Stimulated activated CD4-positive, alpha-beta T cell treated with anti-CD3 and anti-CD28 coated beads, Interleukin-2, amount 100 ng/mL, for 24 hours (primary cell): ENCODE measurements at places on chromosomes 11 and 22.

- DNase-seq = no peak
These were observed 26.7 kb downstream of the IGLL1 start for GRCh38 chr22:23553438-23553837.

- peak; percentile 45 for DNase-seq
These were observed 15.6 kb upstream of the UCP3 start for GRCh38 chr11:74024261-74025029.

DNA sequence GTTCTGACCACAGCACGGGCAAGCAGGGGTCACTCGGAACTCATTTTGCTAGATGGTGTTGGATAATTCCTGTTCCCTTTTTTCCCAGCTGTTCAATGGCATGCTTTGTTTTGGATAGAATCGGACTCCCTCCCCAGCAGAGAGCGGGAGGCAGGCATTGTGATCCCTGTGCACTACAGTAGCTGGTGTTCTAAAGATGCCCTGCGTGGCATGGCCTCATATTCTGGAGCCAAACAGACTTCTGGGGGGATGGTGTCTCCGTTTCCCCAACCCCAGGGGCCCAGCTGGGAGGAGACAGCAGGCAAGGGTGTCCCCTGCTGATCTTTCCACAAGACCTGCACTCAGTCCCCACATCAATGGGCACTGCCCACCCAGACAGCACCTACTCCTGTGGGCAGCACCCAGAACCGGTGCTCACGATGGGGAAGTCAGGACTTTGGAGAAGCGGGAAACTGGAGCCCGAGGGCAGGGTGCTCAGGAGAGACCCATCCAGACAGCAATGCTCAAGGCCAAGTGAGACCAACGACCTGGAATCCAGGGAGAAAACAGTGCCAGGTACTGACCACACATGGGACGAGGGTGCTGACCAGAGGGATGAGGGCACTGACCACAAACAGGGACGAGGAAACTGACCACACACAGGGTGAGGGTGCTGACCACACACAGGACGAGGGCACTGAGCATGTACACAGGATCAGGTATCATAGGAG, 934.9 kb downstream of the BRD1 start:
- no peak for DNase-seq

- DNase-seq = no peak
These were observed 2.3 kb downstream of the TMEM86A start for GRCh38 chr11:18700872-18701271.

DNA sequence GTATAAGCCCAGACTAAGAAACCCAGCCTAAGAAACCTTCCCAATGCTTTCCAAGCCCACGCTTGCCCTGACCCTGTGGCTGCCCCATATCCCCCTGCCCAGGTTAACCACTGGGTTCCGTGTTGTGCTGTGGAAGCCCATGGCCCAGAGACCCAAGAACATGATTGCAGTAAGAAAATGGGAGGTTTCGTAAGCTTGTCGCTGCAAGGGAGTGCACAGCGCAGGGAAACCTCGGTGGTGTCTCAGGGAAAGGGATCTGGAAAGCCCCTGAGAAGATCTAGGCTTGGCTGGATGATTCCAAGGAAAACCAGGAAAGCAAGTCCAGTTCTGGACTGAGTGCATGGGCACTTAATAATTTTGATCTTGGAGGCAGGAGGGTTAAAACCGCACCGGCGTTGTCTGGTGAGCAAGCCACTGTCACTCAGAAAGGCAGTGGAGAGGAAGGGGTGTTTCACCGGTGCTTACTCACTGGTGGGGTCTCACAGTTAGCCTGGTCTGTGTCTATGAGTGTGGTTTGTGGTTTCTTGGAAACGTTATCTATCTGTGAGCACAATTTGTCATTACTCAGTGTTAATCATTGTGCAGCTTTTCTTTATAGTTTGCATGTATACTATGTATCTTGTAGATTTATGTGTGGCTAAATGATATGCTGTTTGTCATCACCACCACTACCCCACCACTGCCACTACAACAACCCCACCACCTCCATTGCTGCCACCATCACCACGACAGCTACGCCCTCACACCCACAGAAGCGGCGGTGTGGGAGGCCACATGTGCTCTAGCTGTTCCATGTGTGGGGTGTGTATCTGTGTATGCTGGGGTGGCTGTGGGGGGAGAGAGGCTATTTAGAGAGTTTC, 53.3 kb upstream of the PRDM11 start:
- peak; percentile 32 for DNase-seq

- DNase-seq = peak; percentile 85
These were observed 38.7 kb upstream of the TTC36 start for GRCh38 chr11:118488480-118489109.

GRCh38 chr22:44758344-44758973, 6.1 kb downstream of the ARHGAP8 start:
- DNase-seq = no peak

GRCh38 chr22:24205438-24206195, 24.3 kb downstream of the SUSD2 start:
- DNase-seq = no peak

- no peak for DNase-seq
These were observed 71.7 kb downstream of the TBC1D22A start for GRCh38 chr22:46834021-46834737.

- no peak for DNase-seq
These were observed 42.2 kb downstream of the TMEM123 start for GRCh38 chr11:102410382-102410784.

DNA sequence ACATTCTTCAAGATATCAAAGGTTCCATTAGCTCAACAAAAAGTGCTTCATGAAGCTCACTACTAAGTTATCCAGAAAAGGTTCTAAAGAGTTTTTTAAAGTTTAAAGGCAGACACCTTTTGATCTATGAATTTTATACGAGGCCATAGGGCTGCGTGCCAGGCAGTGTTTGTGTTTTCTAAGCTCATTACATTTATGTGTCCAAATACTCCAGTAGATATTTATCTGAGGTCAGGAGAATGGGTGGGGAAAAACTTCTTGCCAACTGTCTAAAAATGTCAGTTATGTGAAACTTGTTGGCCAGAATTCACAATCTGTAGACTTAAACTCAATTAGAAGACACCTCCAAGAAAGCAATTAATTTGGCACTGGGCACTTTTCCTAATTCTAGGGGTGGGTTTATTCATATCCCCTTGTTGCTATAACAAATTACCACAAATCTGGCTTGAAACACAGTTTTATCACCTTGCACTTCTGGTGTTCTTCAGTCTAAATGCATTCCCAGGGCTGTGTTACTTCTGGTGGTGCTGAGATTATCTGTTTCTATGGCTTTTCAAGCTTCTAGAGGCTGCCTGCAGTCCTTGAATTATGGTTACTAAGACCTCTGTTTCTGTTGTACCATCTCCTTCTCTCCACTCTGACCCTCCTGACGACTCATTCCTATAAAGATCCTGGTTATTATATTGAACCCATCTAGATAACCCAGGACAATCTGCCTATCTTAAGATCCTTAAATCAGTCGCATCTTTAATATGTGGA, 1030.4 kb upstream of the CNTN5 start:
- DNase-seq = no peak

- no peak for DNase-seq
These were observed 8.8 kb downstream of the SSTR3 start for GRCh38 chr22:37203354-37204044.

- DNase-seq = no peak
These were observed 7.3 kb downstream of the CRYBB3 start for GRCh38 chr22:25206998-25207397.

DNA sequence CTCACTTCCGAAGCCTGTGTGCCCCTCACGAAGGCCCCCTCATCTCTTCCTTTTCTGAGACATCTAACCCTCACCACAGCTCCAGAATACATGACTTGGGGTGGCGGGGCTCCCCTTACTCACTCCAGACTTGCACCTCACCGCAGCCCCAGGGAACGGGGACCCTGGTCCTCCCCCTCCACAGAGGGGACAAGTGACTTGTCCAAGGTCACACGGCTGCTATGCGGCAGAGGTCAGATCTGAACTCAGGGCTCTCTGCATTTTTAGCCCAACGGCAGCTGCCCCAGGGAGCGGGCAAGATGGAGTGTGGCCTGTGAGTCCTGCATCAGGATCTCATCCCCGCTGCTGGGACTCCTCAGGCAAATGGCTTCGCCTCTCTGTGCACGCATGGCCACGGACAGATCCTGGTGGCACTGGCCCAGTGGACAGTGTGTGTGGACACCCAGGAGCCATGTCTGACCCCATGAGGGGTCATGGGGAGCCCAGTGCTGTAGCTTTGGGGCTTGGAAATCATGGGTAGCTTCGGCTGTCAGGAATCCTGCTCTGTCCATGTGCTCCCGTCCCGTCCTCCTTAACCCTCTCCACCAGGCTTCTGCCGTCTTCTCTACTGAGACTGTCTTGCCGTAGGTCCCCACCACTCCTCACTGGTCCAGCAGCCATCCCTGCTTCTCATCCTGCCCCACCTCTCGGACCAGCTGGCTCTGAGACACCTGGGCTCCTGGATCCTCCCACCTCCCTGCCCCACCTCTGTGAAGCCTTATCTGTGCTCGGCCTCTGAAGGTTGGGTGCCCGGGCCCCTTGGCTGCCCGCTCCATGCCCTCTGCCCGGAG, 48.0 kb upstream of the CARS1 start:
- no peak for DNase-seq

DNA sequence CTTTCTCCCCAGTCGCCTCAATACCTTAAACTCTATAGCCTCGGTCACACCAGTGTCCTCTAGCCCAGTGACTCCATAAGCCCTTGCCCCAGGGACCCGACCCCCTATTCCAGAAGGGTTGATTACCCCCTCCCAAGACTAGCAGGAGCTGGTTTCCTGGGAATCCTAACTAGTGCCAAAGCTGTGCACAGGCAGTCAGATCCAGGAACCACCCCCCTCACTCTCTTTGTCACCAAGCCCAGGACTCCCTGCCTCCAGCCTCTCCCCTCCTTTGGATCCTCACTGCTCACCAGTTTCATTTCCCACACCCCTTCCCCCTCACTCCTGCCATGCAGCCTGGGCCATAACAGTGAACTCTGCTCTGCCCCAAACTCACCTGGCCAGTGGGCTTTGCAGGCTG, 9.8 kb downstream of the LTBP3 start:
- DNase-seq = no peak

DNA sequence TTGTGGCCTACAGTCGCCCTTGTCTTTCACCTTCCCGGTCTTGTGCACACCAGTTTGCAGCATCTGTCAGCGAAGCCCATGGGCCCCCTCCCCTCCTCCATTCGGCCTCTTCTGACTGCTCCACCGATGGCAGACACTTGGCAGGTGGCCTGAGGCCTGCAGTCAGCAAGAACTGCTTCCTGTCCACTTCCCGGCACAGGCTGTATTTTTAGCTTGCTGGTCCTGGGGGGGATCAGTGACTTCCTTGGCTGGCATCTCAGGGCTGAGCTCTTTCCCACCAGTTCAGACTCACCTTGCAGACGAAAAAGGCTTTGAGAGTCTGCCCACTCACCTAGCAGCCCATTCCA, 106.4 kb downstream of the SYN3 start:
- no peak for DNase-seq

DNA sequence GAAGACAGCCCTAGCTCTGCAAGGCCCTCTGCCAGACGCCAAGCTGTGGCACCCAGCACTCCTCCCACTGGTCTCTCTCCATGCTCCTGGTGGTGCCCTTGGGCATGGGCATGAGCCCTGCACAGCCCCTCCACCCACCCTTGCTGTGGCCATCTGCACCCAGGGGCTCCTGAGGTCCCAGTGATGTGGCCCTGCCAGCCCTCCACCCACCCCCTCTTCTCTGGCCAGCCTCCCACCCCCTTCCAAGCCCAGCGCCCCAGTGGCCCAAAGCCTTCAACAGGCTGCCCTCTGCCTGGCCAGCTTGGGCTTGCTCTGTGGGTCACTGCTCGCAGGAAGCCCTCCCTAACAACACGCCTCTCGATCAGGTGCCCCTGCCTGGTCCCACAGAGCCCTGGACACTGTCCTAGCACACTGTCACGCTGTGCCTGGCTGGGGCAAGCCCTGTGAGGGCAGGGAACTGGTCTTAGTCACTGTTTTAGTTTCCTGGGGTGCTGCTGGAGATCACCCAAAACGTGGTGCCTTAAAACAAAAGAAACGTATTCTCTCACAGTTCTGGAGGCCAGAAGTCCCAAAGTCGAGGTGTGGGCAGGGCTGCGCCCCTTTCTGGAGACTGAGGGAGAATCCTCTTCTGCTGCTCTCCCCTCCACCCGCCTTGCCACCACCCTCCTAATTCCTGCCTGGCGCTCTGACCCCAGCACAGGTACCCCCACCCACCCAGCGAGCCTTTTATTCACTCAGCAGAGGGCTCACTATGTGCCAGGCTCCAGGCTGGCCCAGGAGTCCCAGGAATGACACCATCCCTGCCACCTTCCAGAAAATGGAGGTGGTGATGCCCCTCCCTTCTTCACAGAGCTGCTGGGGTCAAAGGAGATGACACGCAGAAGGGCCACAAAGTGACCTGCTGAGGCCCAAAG, 14.7 kb downstream of the SULT4A1 start:
- no peak for DNase-seq

DNA sequence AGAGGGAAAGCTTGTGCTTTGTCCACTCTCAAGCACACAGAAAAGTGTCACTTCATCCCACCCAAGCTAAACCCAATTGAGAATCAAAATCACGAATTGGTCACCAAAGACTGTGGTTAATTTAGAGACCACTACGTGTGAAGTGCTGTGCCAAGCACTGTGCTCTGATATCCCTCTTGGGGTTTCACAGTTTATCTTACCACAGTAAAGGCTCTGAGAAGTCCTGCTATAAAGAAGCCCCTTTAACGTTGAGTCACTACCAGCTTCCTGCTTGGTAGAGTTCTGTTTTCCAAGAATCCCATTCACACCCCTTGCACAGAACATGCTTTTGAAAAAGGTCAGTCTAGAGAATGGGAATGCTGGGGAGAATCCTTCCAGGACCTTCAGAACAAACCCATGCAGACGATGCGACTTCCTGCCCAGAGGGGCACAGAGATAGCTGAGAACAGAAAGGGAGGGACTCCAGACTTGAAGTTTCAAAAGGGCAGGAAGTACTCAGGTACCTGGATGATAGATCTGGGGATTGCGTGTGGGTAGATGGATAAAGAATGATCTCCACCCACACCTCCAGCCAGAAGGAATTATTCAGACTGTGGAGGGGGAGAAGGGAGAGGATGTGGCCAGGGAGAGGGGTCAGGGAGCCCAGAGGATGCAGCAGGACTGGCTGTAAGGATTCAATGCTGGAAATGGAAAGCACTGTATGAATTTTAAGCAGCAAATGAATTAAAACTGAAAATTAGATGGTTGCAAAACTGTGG, 18.1 kb upstream of the TSPAN18 start:
- no peak for DNase-seq

- DNase-seq = no peak
These were observed 267.6 kb upstream of the B3GAT1 start for GRCh38 chr11:134679592-134679991.

DNA sequence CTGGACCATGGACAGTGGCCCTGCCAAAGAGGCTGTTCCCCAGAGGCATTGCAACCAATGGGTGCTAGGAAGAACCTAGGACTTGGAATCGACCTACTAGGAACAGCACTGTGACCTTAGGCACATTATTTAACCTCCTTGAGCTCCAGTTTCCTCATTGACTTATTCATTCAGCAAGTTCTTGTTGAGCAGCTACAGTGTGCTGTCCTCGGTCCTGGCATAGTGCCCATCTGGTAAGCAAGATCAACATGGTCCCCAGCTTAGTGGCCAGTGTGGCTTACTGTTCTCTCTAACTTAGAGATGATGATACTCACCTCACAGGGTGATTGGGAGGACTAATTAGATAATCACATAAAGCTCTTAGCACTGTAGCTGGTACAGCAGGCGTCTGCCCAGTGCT, 8.2 kb downstream of the ABCG4 start:
- DNase-seq = no peak
